ENCODE measurements at places on chromosomes 6 and 20.

DNA sequence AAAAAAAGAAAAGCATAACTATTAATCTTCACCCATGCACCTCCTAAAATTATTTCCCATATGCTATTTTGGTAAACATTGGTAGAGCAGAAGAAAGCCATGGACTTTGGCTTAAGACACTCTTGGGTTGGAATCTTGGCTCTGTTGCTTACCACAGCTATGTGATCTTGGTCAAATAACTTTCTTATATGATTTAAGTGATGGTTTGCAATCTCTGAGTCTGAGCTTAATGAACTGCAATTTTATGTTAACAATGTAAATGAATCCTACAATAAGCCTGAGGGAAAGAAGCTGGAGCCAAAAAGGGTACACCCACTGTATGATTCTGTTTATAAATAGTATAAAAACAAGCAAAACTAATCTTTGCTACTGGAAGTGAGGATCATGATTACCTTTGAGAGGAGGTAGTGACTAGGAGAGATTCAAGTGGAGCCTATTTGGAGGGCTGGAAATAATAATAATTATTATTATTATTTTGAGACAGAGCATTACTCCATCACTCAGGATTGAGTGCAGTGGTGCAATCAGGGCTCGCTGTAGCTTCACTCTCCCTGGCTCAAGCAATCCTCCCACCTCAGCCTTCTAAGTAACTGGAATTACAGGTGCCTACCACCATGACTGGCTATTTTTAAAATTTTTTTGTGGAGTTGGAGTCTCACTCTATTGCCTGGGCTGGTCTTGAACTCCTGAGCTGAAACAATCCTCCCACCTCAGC is 34.5 kb downstream of the ABRACL start:
- no peak for DNase-seq

DNA sequence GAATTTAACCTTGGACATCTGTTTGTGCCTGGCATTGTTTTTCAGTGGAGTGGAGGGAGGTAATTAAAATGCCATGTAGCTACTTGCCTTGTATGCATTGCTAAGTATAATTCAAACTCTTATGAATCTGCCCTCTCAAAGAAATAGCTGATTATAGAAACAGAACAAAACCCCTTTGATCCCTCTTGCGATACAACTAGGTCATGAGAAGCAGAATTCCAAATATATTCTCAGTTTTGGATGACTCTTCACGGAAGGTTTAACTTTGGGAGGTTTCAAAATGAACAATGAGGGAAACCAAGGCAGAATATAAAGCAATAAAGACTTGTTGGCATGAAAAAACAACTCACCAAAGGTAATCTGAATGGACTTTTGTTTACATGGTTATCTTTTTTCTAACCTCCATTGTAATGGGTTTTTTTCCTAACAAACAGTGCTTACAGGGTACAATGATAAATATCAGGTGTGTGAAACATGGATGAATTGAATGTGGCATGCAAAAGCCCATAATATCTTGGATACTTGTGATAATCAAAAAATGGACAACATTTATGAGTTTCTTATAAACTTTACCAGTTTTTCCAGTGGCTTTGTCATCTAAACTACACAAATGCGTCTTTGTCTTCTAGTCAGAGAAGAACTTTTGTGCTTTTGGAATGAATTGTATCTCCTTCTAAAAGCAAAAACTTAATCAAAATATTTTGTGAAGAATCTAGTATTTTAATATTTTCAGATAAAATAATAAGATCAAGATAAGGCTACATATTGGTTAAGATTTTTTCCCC is 15.7 kb upstream of the HEY2 start:
- DNase-seq = no peak

GRCh38 chr6:166237617-166238016 is 70.0 kb upstream of the TBXT start:
- no peak for DNase-seq

DNA sequence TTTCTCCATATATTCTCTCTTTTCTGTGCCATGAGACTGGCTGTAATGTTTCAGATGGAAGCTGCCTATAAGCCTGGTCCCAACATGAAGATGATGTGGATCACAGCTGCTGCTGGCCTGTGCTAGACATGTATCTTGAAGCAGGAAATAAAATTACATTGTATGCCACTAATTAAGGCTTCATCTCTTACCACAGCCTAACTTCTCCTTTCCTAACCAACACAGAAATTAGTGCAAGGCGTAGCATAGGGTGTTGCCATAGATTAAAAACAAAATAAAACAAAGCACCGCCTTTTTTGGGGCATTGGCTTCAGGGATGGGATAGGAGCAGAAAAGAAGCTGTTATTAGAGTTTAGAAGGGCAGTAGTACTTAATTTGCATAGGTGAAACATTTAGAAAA is 4.7 kb upstream of the SLC17A4 start:
- no peak for DNase-seq

- no peak for DNase-seq
These were observed 176.7 kb downstream of the LAMA2 start for GRCh38 chr6:129059650-129060049.

GRCh38 chr20:48760403-48760983 is 67.3 kb downstream of the PREX1 start:
- peak; percentile 39 for DNase-seq

DNA sequence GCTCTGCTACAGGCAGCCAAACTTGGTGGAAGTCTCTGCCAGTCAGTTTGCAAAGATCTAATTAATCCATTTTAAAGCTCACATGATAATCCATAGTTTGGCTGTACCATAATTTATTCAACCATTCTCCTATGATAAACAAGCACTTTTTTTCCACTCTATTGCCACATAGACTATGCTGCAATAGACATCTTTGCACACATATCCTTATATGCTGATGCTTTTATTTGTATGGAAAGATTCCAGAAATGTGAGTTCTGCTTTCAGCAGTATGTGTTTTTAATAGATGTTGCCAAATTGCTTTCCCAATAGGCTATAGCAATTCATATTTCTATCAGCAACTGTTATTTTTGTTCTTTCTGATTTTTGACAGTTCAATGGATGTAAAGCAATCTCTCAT is 628.0 kb downstream of the KIF16B start:
- DNase-seq = no peak

- no peak for DNase-seq
These were observed 119.9 kb upstream of the SLC22A16 start for GRCh38 chr6:110596354-110596753.

GRCh38 chr6:4004249-4004648 is 74.7 kb downstream of the FAM217A start:
- no peak for DNase-seq

Data from NCI-H226 (cell line).